NCI-H1436 (cell line): ENCODE measurements at places on chromosomes 4 and X.

DNA sequence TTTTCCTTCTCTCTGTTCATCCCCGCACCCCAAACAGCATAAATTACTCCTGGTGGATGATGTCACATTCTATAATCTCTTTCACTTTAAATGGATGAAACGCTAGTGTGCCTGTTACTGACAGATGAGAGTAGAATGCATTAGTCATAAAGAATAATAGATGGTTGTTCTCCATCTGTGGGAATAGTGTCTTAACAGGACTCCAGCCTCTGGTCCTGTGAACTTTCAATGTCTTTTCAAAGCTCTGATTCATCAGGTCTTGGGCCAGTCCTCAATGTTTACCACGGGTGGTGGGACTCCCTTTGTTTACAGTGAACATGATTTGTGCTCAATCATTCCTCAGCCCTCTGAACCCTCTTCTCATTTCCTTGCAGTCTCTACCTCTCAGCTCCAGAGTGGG is 182.6 kb downstream of the GABRB1 start:
- no peak for DNase-seq

DNA sequence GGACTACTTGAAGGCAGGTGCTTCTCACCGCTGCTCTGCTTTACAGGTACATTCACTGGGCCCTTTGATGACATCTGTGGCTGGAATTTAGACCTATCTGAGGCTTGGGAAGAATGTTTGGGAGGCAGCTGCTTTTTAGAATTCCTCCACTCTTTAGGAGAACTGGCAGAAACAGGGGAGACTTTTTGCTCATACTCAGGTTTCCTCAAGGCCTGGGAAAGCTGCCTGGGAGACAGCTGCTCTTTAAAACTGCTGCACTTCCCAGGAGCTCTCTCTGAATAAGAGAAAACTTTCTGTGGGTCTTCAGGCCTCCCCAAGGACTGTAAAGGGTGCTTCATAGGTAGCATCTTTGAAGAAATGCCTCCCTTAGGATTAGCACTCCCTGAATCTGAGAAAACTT is 14.3 kb downstream of the CT47C1 start:
- no peak for DNase-seq

GRCh38 chr4:79862821-79863220 is 210.2 kb downstream of the ANTXR2 start:
- DNase-seq, result no peak

DNA sequence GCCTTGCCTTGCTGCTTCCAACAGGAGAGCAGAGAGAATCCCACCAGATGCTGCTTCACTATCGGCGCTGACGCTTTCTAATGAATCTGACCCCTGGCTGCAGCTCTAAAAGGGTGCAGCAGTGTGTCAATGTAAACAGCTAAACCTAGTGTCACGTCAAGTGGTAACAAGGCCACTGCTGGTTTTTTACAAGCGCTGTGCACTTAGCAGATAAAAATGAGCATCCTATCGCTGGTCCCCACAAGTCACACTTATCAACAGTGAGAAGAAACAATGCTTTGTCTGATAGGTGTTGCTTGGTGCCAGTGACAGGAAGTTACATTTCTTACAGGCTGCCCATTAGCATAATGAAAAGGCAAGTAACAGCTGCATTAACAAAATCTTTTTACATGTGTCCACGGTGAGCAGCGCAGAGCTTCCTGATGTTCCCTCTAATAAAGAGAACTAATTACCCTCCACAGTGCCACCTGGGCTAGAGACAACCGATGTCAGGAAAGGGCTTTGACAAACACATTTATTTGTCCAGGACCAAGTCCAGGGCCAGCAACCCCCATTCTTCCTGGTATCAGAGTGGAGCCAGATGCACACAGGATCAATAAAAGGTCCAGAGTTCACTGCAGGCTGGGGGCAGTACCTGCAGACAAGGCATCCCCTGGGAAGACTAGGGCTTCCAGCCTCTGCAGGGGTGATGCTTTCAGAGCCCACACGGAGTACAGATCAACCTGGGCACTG is 176.0 kb downstream of the MGST2 start:
- peak; percentile 34 for DNase-seq

DNA sequence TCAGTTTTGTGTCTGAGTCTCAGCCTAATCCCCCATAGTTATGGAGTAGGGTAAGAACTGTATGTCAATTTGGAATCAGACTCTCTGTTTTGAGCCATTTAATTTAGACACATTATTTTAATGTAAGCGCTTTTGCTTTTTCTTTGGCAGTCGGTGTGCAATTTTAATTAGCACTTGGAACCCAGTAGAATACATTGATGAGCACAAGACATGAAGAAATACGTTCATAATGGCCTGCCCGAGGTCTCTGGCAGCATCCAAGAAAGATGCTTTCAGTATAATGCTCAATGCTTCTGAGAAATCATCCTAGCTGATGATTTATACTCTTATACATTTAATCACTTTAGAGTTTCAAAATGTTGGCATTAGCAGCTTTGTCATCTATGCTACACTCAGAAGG is 8.9 kb upstream of the TAPT1 start:
- no peak for DNase-seq

- DNase-seq, result no peak
Observed at GRCh38 chr4:42637867-42638266, 19.0 kb downstream of the ATP8A1 start.

- DNase-seq, result no peak
Observed at GRCh38 chr4:8689741-8690140, 97.2 kb downstream of the CPZ start.

GRCh38 chr4:8877780-8878040 is 6.1 kb upstream of the HMX1 start:
- no peak for DNase-seq

DNA sequence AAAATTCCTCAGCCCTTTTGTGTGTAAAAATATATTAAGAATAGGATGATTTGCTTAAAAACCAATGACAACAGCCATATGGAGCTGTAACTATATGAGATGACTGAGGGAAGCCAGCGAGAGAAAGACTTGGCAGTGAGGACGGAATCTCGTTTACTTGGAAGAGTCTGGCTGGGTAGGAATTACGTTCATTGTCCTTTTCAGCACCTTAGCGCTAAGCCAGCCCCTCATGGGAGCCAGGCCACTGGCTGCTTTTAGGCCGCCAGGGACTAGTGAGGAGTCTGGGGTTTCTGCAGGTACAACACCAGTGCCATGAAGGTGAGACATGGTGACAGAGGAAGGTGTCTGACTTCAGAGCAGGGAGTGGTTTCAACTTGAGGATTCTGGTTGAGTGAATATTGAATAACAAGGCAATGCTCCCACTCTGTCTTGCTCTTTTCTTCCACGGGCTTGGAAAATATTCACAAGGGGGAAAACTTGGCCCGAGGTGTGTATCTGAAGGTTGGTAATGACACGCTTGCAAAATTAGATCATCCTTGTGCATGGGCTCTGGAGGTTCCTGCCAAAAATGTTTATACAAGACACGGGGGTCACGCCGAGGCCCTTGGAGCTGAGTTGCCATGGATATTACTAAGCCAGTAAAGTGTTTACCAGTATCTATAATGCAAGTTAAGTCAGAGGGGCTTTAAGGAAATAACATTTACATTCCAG is 17.4 kb downstream of the KLF3 start:
- DNase-seq, result no peak

DNA sequence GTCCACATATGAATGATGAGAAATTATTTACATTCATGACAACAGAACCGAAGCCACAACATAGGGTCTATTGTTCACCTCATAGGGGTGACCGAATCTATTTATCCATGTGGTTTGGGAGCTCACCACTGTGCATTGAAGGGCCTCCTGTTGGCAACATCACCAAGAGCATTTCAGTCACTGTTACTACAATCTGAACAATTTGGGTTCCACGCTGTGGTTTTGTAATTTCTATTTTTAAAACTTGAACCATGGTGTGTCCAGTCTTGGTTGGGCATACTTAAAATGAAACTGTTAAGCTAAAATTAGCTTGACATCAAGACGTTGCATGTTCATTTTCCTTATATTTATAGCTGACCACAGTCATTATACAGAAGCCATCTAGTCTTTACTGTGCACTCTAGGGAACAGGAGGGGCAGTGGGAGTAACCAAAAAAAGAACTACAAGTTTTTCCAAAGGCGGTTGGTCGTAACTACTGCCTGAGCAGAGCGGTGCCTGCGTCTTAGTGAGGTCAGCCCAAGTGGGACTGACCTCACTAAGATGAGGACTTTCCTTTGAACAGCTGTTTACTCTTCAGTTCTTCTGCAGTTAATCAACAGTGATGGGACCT is 192.1 kb downstream of the SPRY1 start:
- DNase-seq, result no peak

DNA sequence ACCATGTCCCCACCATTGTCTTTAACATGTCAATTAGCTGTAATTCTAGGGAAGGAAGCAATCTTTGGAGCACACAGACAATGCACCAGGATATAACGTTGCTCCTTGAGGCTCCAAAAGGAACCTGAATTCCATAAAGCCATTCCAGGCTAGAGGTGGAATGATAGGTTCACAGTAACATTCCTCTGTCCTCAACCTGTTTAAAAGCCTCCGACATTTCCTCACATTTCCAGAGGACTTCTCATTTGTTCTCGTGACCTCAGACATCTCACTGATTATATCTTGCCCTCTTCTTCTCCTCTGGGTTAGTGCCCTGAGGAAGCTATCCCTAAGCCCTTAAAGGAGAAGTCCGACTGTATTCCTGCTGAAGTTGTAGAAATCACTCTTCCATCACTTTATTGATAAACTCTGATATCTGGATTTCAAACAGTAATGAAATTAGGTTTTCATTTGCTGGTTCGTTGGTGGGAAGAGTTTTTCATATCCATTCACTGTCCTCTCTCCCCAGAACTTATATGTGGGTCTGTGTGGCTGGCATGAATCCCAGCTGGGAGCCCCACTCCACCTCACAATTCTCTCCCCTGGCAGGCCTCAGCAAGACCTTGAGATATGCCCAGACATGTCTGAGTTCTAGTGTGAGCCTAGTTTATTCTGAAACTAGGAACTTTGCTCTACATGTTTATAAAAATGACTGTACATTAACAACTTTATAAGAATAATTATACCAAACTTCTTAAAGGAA is 44.2 kb upstream of the PRSS12 start:
- DNase-seq, result no peak

GRCh38 chr4:55543858-55544257 is 2.9 kb downstream of the CLOCK start:
- DNase-seq, result no peak

DNA sequence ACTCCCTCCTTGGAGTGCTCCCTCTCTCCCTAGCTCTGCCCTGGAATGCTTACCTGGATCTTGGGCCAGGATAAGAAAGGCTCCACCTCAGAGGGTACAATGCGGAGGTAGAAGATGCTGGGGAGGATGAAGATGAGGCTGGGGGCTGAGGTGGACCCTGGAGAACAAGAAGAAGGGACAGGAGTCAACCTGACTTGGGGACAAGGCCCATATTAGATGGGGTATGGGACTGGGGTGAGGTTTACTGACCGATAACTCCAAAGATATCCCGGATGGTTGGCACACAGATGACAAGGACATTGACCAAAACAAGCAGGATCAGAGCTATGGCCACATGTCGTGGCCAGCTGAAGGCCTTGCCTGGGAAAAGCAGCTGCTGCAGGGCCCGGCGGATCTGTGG is 10.6 kb downstream of the SLC38A5 start:
- DNase-seq, result no peak

DNA sequence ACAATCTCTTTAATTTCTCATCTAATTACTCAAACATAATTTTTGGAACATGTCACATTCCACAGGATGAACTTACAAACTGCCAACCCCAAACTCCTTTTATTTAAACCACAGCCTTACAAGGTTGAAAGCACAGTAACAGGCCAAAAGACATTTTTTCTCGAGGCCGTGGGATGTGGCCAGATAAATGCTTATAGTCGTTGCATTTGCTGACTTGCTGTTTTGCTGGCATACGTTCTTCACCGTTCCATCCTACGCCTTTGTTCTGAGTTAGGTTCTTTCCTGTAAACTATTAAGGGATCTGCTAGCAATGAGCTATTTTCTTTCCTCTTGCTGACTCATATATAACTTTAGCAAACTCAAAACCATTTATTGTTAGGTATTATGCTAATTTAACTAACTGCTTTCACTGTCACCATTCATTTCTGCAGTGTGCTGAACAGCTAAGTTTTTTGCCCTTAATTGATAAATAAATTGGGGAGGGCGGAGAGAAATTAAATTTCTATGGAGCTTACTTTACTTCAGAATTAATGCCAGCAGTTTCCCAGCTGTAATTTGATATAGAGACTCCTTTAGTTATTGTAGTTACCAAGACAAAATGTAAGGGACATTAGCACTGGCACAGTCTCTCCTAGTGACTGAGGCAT is 135.1 kb upstream of the PACRGL start:
- DNase-seq, result no peak

DNA sequence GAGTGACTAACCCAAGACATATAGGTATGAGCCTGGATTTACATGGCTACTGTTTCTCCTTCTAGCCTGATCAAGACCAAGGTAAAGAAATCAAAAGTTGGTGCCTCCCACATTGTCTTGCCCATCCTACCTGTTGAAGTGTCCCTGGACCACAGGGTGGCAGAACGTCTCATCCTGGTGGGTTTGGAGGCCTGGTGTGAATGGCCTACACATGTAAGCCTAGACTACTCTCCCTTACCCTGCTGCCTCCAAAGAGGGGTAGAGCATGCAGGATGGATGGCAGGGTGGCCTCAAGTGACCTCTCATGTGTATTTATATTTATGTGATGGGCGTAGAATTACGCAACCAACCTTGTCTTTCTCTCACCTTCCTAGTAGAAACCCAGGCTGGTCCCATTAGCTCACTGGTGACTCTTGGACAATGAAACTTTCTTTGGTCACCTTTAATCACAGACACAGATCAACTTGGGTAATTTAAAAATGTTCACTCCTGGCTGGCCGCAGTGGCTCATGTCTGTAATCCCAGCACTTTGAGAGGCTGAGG is 73.3 kb upstream of the SOD3 start:
- DNase-seq, result no peak

DNA sequence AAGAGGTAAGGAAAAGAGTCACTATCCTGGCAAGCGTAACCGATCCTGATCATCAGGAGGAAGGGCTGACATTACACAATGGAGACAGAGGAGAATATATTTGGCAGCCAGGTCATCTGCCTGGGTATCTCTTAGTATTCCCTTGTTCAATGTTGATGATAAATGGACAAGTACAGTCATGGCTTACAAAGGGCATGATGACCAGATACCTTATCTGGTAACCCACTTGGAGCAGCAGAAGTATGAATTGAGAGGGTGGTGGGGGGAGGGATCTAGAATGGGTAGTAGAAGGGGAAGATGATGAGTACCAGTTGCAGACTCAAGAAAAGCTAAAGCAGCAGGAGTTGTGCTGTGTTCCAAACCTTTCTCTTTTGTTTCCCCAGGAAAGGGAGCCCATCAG is 17.3 kb downstream of the F8 start:
- DNase-seq, result no peak

DNA sequence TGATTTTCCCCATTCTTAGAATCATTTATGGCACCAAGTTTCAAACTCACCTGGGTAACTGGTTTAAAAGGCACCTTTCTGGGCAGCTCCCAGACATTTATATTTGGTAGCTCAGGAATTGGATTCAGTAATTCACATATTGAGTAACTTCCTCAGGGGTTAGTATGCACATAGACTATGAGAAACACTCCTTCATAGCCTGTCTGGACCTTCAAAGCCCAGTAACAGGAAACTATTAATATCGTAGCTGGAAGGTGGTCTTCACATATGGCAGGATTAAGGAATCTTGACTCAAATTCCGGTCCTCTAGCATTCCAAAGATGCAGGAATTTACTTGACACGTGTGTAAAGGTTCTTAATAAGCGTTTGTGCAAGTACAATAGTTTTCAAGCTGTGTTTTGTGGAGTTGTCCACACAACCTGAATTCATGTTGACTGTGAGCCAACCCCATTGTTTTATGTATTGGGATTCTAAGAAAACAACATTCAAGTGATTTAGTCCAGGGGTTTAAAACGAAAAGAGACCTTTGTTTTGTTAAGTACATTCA is 78.4 kb downstream of the PLS3 start:
- DNase-seq, result no peak

- DNase-seq, result no peak
Observed at GRCh38 chr4:48518143-48518542, 28.1 kb downstream of the ZAR1 start.
